GM03348 (cell line): ENCODE measurements at places on chromosomes 7 and 10.

- no peak for DNase-seq
These were observed 35.5 kb upstream of the KCNMA1 start for GRCh38 chr10:77673101-77673500.

DNA sequence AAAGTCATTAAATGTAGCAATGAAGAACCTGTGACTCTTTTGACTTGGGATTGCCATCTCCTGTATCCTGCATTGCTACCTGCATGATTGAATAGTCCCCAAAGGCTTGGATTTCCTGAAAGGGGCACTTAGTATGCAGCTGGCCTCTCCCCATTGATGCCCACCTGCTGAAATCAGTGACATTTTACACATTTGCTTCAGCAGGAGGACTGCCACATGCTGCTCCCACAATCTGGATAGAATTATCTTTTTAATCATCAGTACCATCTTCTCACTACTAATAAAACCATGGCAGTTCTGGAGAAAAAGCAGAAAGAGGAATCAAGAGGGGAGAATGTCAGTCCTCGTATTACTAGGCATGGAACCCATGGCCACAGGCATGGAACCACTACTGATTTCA, 67.8 kb downstream of the SLC13A1 start:
- DNase-seq: no peak

DNA sequence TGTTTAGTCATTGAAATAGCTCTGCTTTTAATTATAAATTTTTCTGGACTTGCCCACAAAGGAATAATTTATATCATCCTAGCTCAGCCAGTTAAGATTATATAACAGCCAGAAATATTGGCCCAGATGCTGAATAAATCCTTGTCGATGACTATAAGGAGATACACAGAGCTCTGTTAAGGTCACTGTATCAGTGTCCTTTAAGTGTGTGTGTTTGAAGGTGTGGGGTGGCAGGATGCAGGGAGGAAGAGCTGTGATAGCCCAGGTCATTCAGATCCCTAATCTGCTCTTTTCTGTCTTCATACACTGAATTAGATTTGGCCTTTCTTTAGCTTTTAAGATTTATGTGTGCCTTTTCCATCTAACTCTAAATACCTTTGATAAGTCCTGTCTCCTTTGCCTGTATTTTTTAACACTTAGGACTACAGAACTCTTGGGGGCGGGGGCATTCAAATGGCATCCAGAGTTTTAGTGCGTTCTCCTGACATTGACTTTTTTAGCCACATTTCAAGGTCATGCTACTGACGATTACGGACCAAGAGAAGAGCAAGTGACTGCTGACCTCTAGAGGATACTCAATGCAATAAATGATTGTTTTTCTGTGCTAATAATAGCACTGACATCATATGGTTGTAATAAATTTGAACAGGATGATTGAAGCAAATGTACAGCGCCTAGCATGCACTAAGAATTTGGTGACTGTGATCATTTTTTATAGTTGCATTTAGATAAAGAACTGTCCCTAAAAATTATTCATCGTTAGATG, 172.3 kb downstream of the CACNB2 start:
- DNase-seq: peak; percentile 78

GRCh38 chr7:92244808-92245486, 767 bp downstream of the KRIT1 start:
- peak; percentile 39 for DNase-seq

- no peak for DNase-seq
These were observed 26.0 kb upstream of the PRLHR start for GRCh38 chr10:118621304-118621942.
